ENCODE measurements at places on chromosomes 5 and 9. TPM values are rescaled to one million over a fixed set of nuclear protein-coding genes. Genes with fewer than 3 reads are reported as not detected.

COL27A1 gene
- polyA plus RNA-seq: 13.4 TPM

RC3H2 gene
- polyA plus RNA-seq: 37.7 TPM

DDX4 gene
- polyA plus RNA-seq: 0.34 TPM

OR1Q1 gene
- not detected for polyA plus RNA-seq

ABL1 gene
- 41.8 TPM for polyA plus RNA-seq

SH3RF2 gene
- 38.3 TPM for polyA plus RNA-seq

MSH3 gene
- 11.3 TPM for polyA plus RNA-seq

MED22 gene
- 60.6 TPM for polyA plus RNA-seq

PPP3R2 gene
- not detected for polyA plus RNA-seq

RNF180 gene
- polyA plus RNA-seq: 3.1 TPM

ROR2 gene
- polyA plus RNA-seq: 21.5 TPM

DNA sequence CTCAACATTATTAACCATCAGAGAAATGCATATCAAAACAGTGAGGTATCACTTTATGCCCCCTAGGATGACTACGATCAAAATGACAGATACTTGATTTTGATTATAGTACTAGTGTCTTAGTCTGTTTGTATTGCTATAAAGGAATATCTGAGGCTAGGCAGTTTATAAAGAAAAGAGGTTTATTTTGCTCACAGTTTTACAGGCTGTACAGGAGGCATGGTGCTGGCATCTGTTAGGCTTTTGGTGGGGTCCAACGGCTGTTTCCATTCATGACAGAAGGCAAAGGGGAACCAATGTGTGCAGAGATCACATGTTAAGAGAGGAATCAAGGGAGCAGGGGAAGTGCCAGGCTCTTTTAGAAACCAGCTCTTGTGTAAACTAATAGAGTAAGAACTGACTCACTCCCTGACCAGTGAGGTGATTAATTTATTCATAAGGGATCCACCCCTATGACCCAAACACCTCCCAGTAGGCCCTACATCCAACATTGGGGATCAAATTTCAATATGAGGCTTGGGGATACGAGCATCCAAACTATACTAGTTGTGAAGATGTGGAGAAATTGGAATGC, 16.0 kb upstream of the AFF4 start:
- no peak overlapping the region for H3K27ac ChIP-seq
- H3K4me1 ChIP-seq: no peaks in the 10 kb centered on the region
- no peaks in the 10 kb centered on the region for H3K27me3 ChIP-seq
- no peak overlapping the region for H3K4me3 ChIP-seq
- DNase-seq: no peak
- H3K36me3 ChIP-seq: no peaks in the 10 kb centered on the region

DNA sequence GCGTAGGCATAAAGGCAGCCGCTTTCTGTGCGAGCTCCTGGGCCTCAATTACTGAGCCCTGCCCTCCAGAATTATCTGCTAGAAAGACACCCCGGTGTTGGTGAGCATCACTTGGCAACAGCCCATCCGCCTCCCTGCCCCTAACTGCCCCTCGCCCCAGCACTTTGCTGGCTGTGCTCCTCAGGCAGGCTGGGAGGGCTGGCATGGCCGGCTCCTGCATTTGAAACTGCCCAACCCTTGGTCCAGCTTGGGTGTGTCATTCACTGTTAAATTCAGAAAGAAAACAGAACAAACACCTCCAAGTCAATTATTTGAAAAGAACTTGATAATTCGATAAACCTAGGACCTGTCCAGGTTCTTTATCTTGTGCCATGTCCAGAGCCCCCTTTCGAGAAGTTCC, 334.2 kb downstream of the IRX2 start:
- H3K4me3 ChIP-seq: no peak overlapping the region
- H3K4me1 ChIP-seq: no peaks in the 10 kb centered on the region
- DNase-seq: no peak
- no peaks in the 10 kb centered on the region for H3K27me3 ChIP-seq
- no peak overlapping the region for H3K27ac ChIP-seq
- H3K36me3 ChIP-seq: no peaks in the 10 kb centered on the region

- no peak for DNase-seq
- H3K27ac ChIP-seq: no peak overlapping the region
- no peak overlapping the region for H3K4me3 ChIP-seq
Observed at GRCh38 chr5:40355181-40355580, 324.5 kb upstream of the PTGER4 start.

GRCh38 chr5:10645146-10645545, 81.3 kb downstream of the ANKRD33B start:
- no peaks in the 10 kb centered on the region for H3K27me3 ChIP-seq
- DNase-seq: no peak
- H3K36me3 ChIP-seq: peaks cover under 1% of the 10 kb centered on the region
- H3K4me3 ChIP-seq: no peak overlapping the region

GRCh38 chr9:18330401-18331309, 143.3 kb upstream of the ADAMTSL1 start:
- no peaks in the 10 kb centered on the region for H3K36me3 ChIP-seq
- H3K4me3 ChIP-seq: no peak overlapping the region
- H3K27me3 ChIP-seq: no peaks in the 10 kb centered on the region
- DNase-seq: no peak
- peak overlapping the region; percentile 22 for H3K27ac ChIP-seq

DNA sequence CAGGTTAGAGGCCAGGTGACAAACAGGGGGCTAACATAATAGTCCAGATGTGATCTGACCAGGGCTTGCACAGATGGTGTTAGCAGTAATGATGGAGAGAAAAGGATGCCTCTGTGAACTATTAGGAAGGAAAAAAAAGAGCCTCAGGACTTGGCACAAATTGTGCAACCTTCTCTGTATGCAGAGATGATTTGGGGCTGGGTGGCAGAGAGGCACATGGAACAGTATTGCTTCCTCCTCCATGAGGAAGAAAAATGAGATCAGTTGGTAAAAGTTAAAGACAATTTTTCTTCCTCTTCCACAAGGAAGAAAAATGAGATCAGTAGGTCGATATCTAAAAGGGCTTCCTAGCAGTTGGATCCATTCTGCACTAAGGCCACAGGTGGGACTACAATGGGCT, 13.9 kb upstream of the ANXA6 start:
- DNase-seq: no peak
- H3K4me3 ChIP-seq: no peak overlapping the region
- H3K27ac ChIP-seq: no peak overlapping the region
- no peaks in the 10 kb centered on the region for H3K36me3 ChIP-seq

DNA sequence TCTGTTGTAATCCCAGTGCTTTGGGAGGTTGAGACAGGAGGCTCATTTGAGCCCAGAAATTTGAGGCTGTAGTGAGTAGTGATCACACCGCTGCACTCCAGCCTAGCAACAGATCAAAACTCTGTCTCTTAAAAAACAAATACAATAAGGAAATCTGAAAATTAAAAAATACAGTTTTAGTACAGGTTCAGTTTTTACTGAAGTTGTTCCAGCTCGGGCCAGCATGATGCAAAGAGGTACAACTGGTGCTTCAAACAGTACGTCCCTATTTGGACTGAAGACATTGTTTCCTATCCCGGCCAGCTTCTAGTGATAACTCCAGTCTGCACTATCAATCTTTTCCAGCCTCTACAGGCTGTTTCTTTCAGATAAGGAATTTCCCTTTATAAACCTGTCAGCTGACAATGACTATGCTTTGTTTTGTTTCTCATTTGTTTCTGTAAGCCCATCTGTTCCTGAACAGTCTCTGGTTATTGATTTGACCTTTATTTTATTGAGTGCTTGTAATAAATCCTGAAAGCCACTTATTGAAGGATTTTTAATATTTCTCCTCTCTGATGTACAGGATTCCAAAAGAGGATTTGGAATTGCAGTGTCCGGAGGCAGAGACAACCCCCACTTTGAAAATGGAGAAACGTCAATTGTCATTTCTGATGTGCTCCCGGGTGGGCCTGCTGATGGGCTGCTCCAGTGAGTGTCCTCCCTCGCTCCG, 41.9 kb downstream of the TJP2 start:
- H3K27me3 ChIP-seq: no peaks in the 10 kb centered on the region
- H3K27ac ChIP-seq: peak overlapping the region; percentile 97
- peaks cover 52% of the 10 kb centered on the region for H3K4me1 ChIP-seq
- H3K4me3 ChIP-seq: no peak overlapping the region

- no peaks in the 10 kb centered on the region for H3K36me3 ChIP-seq
Observed at GRCh38 chr5:2550509-2550908, 201.0 kb downstream of the IRX2 start.

GRCh38 chr5:180006141-180006540, 65.4 kb downstream of the RNF130 start:
- H3K36me3 ChIP-seq: no peaks in the 10 kb centered on the region
- peaks cover 6% of the 10 kb centered on the region for H3K4me1 ChIP-seq
- no peak overlapping the region for H3K4me3 ChIP-seq
- H3K27me3 ChIP-seq: no peaks in the 10 kb centered on the region

GRCh38 chr5:91684625-91685024, 301.5 kb upstream of the ARRDC3 start:
- H3K27me3 ChIP-seq: no peaks in the 10 kb centered on the region
- DNase-seq: no peak
- H3K36me3 ChIP-seq: no peaks in the 10 kb centered on the region
- no peak overlapping the region for H3K4me3 ChIP-seq
- H3K27ac ChIP-seq: no peak overlapping the region

DNA sequence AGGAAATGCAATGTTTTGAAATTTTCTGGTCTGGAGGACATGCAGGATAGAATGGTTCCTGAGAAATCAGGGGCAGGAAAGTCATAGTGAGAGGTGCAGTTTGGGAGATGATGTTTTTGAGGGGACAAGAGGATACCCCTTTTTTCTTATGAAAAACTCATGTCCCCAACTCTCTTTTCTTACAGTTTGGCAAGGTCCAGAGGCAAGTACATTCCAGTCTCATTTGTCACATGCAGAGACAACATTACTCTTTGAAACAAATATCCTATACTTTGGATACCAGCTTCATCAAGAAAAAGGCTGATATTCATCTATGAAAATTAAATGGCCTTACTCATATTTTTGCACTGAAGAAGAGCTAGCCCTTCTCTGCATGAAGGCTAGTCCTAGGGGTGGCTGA, 48.2 kb downstream of the EQTN start:
- H3K4me1 ChIP-seq: no peaks in the 10 kb centered on the region
- DNase-seq: peak; percentile 8
- no peaks in the 10 kb centered on the region for H3K36me3 ChIP-seq
- H3K27me3 ChIP-seq: no peaks in the 10 kb centered on the region
- no peak overlapping the region for H3K27ac ChIP-seq

DNA sequence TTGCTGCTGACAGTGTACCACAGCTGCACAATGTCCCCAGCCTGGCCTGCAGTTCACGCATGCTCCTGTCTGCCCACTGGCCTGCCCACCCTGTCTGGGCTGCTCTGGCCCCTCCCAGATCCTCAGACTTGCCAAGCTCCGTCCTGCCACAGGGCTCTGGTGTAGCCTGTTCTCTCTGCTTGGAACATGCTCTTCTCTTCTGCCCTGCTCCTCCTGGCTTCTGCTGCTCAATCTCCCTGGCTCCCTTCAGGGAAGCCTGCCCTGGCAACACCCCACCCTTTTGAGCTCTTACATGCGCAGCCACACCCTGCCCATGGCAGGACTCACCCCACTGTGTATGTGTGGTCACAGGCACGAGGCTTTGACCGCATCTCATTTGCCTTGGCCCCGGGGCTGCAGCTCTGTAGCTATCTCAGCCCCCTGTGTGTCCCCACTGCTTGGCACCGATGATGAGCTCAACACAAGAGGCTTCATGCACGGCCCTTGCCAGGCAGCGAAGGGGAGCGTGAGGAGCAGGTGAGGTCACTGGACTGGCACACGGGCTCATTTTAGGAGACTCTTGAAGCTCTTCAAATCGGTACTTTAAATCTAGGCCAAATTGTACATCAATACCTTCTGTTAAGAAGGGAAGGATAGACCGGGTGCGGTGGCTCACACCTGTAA, 20.4 kb upstream of the BRD3 start:
- no peak overlapping the region for H3K4me3 ChIP-seq
- H3K36me3 ChIP-seq: no peaks in the 10 kb centered on the region

- peak overlapping the region; percentile 98 for H3K27ac ChIP-seq
- no peaks in the 10 kb centered on the region for H3K27me3 ChIP-seq
- no peak for DNase-seq
- H3K36me3 ChIP-seq: peaks cover 6% of the 10 kb centered on the region
Observed at GRCh38 chr5:75338408-75338807, 1.4 kb downstream of the HMGCR start.

GRCh38 chr5:40442346-40442745, 237.4 kb upstream of the PTGER4 start:
- no peak for DNase-seq
- H3K4me1 ChIP-seq: no peaks in the 10 kb centered on the region
- H3K27ac ChIP-seq: no peak overlapping the region
- H3K4me3 ChIP-seq: no peak overlapping the region
- no peaks in the 10 kb centered on the region for H3K36me3 ChIP-seq
- H3K27me3 ChIP-seq: no peaks in the 10 kb centered on the region

- DNase-seq: peak; percentile 13
- H3K4me1 ChIP-seq: peaks cover 6% of the 10 kb centered on the region
- H3K4me3 ChIP-seq: no peak overlapping the region
- no peak overlapping the region for H3K27ac ChIP-seq
- no peaks in the 10 kb centered on the region for H3K36me3 ChIP-seq
Observed at GRCh38 chr5:82054004-82054710, 82.3 kb downstream of the ATG10 start.

GRCh38 chr5:135246923-135247795, 151.9 kb downstream of the MACROH2A1 start:
- H3K4me3 ChIP-seq: no peak overlapping the region
- peaks cover 15% of the 10 kb centered on the region for H3K4me1 ChIP-seq
- H3K36me3 ChIP-seq: no peaks in the 10 kb centered on the region
- H3K27ac ChIP-seq: no peak overlapping the region
- peak; percentile 90 for DNase-seq

DNA sequence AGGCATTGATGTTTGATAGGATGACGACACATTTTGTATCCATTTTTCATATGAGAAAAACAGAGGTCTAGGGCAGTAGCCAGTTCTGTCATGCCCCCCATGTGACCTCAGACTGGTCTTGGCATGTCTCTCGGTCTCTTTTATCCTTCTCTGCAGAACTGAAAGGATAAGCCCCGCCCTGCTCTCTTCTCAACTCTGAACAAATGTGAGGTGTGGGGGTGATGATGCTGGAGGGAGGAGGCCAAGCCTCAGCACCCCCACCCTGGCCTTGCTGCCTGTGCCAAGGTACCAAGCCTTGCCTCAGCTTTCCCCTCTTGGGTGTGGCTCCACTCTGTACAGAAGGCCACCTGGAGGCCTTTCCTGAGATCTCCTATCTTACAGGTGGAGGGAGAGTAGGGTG, 19.5 kb upstream of the CRB2 start:
- no peaks in the 10 kb centered on the region for H3K36me3 ChIP-seq
- H3K27me3 ChIP-seq: no peaks in the 10 kb centered on the region
- H3K4me3 ChIP-seq: no peak overlapping the region
- H3K27ac ChIP-seq: no peak overlapping the region
- DNase-seq: no peak

- no peaks in the 10 kb centered on the region for H3K4me1 ChIP-seq
- H3K27ac ChIP-seq: no peak overlapping the region
- H3K36me3 ChIP-seq: no peaks in the 10 kb centered on the region
- H3K4me3 ChIP-seq: no peak overlapping the region
- no peaks in the 10 kb centered on the region for H3K27me3 ChIP-seq
- DNase-seq: no peak
Observed at GRCh38 chr5:120155873-120156272, 308.2 kb upstream of the PRR16 start.

GRCh38 chr5:179241175-179241574, 104.1 kb downstream of the ADAMTS2 start:
- no peaks in the 10 kb centered on the region for H3K36me3 ChIP-seq
- no peak overlapping the region for H3K4me3 ChIP-seq
- H3K27me3 ChIP-seq: no peaks in the 10 kb centered on the region
- H3K27ac ChIP-seq: no peak overlapping the region
- H3K4me1 ChIP-seq: no peaks in the 10 kb centered on the region
